ENCODE measurements at places on chromosomes 6 and 20.

- no peak for DNase-seq
These were observed 14.3 kb downstream of the ITPA start for GRCh38 chr20:3223651-3223993.

DNA sequence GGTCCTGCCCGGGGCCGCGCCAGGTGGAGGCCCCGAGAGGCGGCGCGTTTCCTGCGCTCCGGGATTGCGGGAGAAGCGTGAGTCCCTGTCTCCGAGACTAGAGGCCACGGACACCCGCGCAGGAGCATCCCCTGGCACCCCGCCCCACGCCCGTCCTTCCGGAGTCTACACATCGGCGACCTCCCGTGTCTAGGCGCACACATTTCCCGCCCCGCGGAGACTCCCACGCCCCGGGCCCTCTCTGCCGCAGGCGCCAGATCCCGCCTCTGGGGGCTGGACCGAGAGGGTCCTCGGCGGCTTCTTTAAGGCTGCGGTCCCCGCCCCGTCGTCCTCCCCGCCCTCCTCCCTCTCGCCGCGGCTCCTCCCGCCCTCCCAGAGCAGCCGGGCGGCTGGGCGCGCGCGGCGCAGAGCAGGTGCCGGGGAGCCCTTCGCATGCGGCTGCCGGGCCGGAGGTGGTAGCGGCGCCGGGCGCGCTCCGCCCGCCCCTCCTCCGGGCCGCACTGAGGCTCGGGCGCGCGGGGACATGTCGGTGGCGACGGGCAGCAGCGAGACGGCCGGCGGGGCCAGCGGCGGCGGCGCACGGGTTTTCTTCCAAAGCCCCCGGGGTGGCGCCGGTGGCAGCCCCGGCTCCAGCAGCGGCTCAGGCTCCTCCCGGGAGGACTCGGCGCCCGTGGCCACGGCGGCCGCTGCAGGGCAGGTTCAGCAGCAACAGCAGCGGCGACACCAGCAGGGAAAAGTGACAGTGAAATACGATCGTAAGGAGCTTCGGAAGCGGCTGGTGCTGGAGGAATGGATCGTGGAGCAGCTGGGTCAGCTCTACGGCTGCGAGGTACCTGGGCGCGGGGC is at the start of gene PPP1R14C:
PPP1R14C (plus strand) TSS at position 375 of the 846 bp plus-strand sequence; CDS start at position 524, 149 bp downstream.
- DNase-seq = peak; percentile 47

- no peak for DNase-seq
These were observed 182.1 kb upstream of the SNX9 start for GRCh38 chr6:157640746-157641451.

GRCh38 chr6:56364827-56365339 is 117.5 kb upstream of the COL21A1 start:
- DNase-seq = no peak

DNA sequence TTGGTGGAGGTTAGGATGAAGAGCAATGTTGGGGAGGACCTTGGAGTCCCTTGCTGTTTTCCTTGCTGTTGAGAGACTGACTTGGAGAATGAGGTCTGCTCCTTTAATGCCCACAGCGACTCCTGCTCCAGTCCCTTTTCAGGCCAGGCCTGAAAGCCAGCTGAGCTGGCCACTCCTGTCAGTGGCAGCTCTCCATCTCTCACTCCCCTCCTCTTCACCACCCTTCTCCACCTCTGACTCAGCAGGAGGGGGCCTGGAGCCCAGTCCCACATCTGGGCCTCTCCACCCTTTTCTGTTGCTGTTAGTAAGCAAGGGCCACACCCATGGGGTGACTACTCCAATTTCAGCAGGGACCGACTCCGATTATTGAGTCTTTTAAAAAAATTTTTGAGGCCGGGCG is 2.2 kb downstream of the SNX21 start:
- no peak for DNase-seq

DNA sequence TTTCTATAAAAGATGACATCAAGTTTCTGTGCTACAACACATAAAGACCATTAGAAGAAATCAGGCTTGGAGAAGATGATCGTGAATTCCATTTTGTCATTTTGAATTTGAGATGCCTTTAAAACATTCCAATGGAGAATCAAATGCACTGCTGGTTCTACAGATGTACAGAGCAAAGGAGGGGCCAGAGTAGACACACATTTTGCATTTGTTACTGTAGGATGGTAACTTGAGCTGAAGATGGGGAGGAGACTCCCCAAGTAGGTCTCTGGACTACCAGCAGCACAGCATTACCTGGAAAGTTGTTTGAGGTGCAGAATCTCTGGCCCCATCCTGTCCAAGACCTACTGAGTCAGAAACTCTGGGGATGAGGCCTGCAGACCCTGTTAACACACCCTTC is 121.6 kb upstream of the RALGAPA2 start:
- no peak for DNase-seq

GRCh38 chr6:132365281-132365907 is 35.9 kb downstream of the MOXD1 start:
- DNase-seq = no peak

- DNase-seq = no peak
These were observed 404.6 kb upstream of the IRAK1BP1 start for GRCh38 chr6:78462728-78463127.

DNA sequence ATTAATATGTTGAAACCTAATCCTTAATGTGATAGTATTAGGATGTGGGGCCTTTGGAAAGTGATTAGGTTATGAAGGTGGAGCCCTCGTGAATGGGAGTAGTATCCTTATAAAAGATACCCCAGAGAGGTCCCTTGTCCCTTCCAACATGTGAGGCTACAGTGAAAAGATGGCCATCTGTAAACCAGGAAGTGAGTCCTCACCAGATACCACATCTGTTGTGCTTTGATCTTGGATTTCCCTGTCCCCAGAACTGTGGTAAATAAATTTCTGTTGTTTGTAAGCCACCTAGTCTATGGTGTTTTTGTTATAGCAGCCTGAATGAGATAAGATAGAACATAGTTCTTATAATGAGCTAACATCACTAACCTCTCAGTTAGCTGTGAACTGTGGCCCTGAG is 16.6 kb upstream of the CALHM6 start:
- DNase-seq = no peak

- no peak for DNase-seq
These were observed 111.5 kb downstream of the HFE start for GRCh38 chr6:26198722-26199056.

- no peak for DNase-seq
These were observed 83.7 kb upstream of the TRAF3IP2 start for GRCh38 chr6:111689419-111689818.

DNA sequence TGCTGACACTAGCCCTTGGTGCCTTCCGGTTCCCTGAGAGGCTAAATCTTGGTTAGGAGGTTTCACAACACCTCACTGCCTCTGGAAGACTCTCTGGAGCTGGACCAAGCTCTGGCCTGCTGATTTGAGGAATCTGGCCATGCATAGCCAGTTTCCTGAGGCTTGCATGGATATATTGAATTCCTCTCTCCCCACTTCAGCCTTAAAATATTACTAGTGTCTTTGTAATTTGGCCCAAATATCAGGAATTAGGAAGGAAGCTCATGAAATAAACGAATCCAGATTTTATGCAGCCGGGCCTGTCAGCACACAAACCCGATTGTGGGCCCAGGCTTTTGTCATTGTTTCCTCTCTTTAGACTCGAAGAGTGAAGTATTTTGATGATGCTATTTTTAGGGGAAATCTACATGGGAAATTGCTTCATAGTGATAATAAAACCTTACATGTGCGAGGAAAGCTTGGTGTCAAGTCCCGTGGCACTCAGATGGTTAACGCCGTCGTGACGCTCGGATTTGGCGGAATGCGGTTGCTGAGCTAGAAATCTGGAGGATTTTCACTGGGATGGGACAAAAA is 144.4 kb downstream of the PHACTR3 start:
- no peak for DNase-seq

GRCh38 chr6:138038142-138038870 is 68.9 kb downstream of the PERP start:
- DNase-seq = no peak

GRCh38 chr6:81753711-81754577 is 1.5 kb upstream of the TENT5A start:
- DNase-seq = peak; percentile 50

- DNase-seq = no peak
These were observed 21.1 kb upstream of the ROS1 start for GRCh38 chr6:117446861-117447260.

DNA sequence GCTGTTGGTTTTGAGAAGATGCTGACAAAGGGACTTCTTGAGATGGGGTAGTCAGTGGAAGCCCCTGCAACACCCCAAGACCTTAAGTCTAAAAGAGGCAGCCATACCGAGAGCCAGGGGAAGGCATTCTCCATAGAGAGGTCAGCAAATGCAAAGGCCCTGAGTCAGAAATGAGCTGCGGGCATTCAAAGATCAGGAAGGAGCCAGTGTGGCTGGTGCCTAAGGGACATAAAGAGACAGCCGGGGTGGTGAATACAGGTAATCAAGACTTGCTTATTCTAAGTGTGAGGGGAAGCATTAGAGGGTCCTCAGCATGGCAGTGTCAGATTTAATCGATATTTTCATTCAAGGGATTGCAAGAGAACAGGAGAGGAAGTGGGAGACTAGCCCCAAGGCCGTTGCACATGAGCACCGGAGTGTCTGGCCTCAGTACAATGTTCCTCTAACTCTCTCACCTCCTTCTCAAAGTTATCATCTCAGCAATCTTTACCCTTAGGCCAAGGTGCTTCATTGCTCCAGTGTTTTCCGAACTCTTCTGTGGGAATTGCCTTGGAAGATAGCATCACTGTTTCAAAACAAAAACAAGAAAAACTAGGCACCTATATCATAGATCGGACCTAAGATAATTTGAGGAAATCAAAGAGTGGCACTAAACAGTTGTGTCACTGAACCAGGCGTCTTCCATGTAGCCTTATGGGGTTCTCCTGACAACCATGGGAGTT is 173.2 kb downstream of the DOK5 start:
- no peak for DNase-seq

DNA sequence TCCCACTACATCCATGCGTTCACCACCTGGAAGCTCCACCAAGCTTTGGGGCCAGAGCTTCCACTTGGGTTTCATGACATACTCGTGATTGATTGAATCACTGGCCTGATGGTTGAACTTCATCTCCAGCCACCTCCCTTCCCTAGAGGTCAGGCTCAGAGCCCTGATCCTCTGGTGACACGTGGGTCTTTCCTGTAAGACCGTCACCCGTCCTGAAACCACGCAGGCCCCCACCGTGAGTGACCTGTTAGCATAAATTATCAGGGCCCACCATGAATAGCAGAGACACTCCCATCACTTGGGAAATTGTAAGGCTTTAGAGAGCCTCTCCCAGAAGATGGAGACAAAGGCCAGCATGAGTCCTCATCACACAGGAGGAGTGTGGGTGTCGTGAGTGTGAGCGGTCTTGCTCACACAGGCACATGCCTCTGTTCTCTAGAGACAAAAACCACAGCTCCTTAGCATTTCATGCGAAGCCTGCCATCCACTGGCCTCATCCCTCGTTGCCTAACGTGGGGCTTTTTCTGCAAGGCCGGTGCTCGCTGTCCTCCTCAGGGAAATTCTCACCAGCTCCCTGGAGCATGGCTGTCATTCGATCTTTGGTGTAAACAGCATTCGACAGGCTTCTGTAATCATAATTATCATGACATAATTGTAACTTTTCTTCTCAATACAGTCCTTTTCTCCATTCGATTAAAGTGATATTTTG is 65.1 kb upstream of the DUSP22 start:
- DNase-seq = no peak

- no peak for DNase-seq
These were observed 6.4 kb upstream of the MICAL1 start for GRCh38 chr6:109461733-109462526.

DNA sequence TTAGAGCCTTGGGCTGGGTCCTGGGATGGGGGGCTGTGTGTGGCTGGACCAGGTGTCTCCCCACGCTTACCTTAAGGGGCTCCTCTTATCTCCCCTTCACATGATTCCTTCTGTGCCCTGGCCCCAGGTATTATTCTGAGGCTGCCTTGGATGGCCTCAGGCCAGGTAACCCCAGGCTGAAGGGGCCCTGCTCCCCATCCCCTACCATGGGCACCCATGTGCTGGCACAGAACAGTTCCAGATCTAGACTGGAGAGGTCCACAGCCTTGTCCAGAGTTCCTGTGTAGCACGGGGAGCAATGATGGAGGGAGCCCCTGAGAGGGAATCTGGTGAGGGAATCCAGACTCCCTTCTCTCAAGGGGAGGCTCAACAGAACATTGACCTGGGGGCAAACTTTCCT is 32.1 kb downstream of the MOCS1 start:
- DNase-seq = no peak

GRCh38 chr20:38771621-38772020 is 23.4 kb downstream of the ACTR5 start:
- DNase-seq = no peak

DNA sequence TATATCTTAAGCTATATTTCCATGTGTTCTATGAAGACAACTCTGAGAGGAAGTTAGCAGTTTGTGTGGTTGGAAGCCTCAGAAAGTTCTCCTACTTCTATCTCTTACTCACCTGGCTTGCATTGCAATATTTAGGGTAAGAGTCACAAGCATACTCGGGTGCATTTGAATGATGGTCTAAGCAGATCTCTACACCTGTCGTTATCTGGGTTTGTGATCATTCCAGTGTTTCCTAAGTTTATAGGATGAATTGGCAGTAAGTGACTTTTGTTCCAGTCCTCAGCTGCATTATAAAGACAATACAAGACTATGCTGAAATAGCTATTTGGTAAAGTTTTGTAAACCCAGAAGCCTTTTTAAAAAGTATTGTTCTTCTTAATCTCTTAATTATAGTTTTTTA is 36.9 kb downstream of the CBFA2T2 start:
- no peak for DNase-seq

DNA sequence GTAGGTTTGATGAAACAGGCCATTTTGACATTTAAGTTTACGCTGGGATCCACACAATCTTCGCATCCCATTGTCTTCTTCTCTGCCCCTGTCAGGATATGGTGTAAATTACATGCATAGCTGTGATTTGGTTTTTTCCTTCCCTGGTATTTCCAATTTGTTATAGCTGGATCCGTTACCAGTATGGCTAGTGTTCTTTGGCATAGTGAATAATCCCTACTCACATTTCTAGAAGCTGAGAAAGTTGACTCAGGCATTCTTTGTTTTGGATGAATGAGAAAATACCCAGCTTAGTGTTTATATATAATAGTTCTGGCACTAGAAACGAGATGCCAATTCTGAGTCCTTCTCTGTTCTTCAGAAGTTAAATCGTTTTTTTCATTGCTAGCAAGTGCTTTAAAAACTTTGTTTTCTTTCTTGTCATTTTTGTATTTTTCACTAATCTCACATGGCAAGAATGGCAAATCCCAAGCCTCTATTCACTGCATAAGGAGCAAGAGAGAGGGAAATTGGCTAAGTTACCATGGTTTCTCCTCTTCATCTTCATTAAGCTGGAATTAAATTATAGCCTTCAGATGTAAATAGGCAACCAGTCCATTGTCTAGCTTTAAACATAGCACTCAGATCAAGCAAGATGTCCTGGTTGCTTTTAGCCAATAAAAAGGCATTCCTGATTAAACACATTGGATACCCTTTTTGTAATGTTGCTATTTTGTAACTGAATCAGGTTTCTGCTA is 91.9 kb upstream of the LAMP5 start:
- DNase-seq = no peak

GRCh38 chr6:4413073-4413472 is 277.7 kb upstream of the ECI2 start:
- DNase-seq = no peak

Data from NCI-H1092 (cell line).